ENCODE measurements at places on chromosomes 16 and 17.

DNA sequence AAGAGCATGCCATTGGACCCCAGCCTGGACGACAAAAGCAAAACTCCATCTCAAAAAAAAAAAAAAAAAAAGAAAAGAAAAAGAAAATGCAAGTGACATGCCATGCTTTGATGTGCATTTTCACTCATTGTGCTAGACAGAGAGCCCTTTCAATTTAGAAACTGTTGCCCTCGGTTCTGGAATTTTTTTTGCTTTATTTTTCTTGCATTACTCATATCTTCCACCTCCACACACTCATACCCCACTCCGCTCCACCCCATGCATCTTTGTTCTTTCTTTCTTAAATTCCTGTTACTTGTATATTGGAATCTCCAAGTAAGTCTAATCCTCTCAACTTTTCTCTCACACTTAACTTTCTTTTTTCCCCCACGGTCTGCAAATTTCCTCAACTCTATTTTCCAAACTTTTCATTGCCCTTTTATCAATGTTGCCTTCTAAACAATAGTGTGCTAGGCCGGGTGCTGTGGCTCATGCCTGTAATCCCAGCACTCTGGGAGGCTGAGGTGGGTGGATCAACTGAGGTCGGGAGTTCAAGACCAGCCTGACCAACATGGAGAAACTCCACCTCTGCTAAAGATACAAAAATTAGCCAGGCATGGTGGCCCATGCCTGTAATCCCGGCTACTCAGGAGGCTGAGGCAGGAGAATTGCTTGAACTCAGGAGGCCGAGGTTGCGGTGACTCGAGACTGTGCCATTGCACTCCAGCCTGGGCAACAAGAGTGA lies 16.8 kb upstream of the SUZ12 start:
- DNase-seq = no peak

- DNase-seq = no peak
These were observed 75.5 kb downstream of the SLC5A11 start for GRCh38 chr16:24921229-24921628.

DNA sequence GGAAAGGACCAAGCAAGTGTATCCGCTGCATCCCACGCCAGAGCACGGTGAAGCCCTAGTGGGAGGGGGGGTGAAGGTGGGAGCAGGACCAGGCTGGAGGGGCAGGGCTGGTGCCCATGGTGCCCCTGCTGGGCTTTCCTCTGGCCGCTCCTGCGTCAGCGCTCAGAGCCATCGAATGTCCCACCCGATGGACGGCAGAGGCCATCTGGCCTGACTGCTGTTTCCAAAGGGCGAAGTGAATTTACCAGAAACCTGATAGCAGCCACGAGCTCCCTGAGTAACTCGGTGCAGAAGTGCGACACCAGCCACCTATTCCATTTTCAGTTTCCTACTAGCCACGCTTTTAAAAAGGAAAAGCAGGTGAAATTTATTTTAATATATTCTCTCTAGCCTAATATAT lies 203.6 kb upstream of the CIBAR2 start:
- no peak for DNase-seq

DNA sequence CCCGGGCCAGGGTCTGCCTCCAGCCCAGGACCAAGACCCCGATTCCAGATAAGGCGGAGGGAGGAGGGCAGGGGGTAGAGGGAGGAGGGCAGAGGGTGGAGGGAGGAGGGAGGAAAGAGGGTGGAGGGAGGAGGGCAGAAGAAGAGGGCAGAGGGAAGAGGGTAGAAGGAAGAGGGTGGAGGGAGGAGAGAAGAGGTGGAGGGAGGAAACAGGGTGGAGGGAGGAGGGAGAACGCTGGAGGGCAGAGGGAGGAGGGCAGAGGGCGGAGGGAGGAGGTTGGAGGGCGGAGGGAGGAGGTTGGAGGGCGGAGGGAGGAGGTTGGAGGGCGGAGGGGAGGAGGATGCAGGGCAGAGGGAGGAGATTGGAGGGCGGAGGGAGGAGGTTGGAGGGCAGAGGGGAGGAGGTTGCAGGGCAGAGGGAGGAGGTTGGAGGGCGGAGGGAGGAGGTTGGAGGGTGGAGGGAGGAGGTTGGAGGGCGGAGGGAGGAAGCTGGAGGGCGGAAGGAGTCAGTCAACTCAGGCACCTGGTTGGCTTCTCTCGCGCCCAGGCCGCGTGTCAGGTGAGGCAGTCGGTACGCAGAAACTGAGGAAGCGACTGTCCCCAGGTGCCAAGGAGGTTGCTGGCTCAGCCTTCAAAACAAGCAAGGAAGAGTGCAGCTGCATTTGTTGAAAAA lies 65.2 kb downstream of the KLHDC4 start:
- DNase-seq = no peak

- DNase-seq = no peak
These were observed 689.5 kb upstream of the RBFOX1 start for GRCh38 chr16:6643080-6643686.

- DNase-seq = no peak
These were observed 84.4 kb downstream of the OR1D5 start for GRCh38 chr17:2978991-2979390.

GRCh38 chr17:28970879-28971278 lies 19.6 kb upstream of the PHF12 start:
- no peak for DNase-seq

DNA sequence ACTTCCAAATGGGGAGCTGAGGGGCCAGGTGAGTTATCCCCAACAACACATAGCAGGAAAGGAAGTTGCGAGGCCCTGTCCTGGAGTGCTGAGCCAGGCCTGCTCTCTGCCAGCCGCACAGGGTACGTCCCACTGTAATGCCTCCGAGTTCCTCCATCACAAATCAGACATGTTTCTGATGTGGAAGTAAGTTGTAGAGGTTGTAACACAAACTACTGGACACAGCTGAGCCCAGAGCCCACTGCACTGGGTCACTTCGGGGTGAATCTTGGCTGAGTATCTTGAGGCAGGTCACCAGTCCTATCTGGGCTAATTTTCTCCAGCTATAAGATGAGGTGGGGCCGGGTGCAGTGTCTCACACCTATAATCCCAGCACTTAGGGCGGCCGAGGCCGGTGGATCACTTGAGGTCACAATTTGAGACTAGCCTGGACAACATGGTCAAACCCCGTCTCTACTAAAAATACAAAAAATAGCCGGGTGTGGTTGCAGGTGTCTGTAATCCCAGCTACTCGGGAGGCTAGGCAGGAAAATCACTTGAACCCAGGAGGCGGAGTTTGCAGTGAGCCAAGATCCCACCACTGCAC lies 100.8 kb upstream of the CDH5 start:
- DNase-seq = no peak

DNA sequence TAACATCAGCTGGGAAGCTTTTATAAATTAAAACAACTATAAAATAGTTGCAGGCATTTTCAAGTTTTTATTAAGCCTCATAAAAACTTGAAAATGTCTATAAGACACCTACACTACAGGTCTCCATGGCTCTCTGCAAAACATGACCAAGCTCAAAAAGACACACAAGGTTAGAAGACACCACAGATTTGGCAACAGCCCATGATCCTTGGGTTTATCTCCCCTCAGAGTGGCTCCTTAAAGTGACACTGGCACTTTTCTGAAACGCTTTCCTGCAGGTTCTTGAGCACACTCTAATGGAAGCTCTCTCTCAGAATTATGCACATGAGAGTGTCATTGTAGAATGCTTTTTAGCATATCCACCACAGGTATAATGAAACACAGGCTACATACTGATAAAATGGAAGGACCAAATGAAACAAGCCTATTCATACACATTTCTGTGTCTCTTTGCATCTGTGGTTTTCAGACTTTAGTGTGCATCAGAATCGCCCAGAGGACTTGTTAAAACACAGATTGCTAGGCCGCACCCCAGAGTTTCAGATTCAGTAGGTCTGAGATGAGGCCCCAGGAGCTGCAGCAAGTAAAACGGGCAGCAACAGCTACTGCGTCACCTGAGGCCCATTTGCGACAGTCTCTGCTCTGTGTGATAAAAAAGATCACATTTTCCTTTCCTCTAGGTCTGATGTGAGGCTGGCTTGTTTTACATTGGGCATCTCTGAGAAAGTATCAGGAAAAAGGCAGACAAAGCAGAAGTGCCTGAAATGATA lies 75.0 kb upstream of the WSB1 start:
- DNase-seq = no peak

DNA sequence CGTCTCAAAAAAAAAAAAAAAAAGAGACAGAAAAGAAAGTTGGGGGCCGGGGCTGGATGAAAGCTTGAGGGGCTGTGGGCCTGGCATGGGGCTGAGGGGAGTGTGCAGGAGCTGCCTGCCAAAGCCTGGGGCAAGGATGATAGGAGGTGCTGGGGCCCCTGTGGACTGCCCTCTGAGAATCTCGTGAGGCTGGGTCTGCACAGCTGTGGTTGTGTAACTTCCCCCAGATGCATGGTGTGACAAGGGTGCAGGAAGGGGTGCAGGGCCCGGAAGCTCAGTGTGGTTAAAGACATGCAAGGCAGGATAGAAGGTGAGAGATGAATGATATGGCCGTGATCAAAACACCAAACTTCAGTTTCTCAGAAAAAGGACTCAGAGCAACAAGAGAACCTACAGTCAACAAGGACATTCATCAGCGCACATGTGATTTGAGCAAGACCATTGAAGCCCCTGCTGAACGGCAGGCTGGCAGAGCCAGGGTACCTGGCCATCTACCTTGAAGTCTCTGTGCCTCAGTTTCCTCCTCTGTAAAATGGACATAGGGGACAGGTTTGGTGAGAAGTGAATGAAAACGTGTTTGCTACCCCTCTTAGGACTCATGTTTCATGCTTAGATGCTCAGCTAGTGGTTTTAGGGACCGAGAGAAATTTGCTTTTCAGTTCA lies 9.6 kb downstream of the IL32 start:
- DNase-seq = peak; percentile 60

GRCh38 chr16:66824006-66824405 lies 6.8 kb downstream of the NAE1 start:
- DNase-seq = no peak

DNA sequence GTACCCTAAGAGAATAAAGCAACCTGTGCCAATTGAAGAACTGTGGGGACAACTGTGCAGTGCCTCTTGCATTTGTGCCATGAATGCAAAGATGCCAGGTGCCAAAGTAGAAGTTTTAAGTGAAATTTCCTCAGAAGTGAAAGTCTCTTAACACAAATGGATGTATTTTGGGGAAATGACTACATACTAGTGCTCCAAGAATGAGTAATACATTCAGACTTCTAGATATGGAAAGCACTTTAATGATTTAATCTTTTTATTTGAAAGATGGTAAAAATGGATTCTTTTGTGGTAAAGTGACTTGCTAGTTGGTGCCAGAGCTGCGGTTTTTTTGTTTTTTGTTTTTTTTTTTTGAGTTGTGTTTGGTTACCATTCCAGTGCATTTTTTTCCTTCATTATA lies 15.0 kb downstream of the UTP18 start:
- no peak for DNase-seq

- DNase-seq = no peak
These were observed 11.4 kb downstream of the CTNS start for GRCh38 chr17:3647769-3648555.

DNA sequence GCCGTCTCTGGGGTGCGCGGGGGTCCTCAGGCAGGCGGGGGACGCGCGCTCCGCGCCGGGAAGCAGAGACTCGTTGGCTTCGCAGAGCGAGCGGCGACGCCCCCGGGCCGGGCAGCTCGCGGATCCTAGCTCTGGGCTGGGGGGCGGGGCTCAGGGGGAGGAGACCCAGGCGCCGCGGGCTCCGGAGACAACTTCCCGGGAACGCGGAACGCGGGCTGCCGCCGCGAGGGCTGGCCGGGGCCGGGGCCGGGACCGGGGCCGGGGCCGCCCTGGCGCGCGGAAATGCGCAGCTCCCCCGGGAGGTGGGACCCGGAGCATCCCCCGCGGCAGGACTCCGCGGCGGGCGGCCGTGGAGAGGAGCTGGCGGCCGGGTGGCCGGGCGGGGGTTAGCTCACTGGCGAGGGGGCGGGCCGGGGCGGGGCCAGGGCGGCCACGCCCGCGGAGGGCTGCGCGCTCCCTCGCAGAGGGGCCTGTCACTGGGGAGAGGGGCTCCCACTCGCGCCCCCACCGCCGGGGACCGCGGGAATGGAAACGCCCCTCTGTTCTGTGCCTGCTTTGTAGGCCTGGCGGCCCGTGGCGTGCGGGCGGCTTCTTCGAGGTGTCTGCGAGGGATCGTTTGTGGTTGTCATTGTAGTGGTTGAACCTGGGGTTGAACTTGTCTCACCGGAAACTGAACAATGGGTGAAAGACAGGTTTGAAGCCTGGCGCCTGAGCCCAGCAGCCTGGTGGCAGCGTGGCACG lies at the start of gene GAS7:
Gene GAS7 (minus strand): TSS at position 98 of the 741 bp plus-strand sequence.
- no peak for DNase-seq

DNA sequence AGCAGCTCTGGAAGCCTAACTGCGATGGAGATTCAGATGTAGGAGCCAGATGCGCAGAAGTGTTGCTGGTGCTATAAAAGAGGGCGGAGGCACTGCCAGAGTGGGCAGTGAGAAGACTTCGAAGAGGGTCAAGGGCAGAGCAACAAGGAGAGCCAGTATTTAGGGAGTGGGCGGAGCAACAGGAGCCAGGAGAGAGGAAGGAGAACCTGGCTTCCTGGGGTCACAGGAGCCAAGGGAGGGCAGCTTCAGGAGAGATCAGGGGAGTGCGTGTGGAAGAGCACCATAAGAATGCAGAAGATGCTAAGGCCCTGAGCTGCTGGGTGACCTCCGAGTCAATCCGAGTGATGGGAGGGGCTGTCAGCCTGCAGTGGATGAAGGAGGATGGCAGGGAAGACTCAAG lies 14.4 kb upstream of the MRPS23 start:
- no peak for DNase-seq

DNA sequence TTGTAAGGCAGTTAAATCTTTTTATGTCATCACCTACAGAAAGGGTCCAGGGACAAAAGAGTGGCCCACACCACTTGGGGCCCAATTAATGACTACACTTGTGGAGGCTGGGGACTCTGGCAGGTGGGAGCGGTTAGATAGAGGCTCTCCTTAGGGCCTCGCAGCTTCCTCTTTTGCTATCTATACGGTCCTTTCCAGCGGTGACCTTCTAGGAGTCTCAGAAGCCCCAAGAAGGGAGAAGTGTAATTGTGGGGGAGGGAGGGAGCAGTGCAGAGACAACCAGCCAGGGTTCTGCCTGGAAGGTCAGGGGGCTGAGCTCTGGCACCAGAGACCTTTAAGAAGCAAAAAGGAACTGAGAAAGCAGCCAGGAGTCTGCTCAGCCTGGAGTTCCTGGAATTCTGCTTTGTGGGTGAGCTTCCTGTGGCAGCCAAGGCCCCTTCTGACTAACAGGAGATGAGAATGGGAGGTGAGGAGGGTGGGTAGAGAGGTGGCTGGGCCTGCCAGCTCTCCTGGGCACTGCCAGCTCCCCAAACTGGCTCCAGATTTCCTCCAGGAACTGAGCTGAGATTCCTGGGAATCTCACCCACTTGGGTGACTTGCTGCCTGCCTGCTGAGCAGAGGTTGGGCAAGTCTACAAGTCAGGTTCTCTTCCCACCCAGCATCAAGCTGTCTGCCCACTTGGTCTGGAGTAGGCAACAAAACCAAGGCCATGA lies 16.3 kb upstream of the MAP3K14 start:
- DNase-seq = no peak

- DNase-seq = no peak
These were observed at the start of gene RAB26 for GRCh38 chr16:2147981-2148671. Gene RAB26 (plus strand): TSS chr16:2148625. CDS start chr16:2148784, 159 bp downstream.

DNA sequence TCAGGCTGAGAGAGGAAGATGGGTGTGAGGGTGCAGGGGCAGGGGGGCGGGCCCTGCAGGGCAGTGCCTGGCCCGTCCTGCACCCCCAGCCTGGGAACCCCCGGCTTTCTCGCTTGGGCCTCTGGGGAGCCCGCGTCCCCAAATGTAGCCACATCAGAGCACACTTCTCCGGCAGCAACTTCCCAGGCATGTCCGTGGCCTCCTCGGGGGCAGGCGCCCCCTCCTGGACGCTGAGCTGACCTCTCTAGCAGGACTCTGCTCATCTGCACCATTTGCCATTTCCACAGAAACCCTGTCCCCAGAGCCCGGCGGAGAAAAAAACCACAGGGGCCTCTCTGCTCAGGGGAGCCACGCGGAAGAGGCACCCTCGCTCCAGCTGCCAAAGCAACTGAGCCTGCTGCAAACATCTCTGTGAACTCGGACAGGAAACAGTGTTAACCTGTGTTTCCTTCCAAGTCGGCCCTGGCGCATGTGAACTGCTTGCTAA lies 63.4 kb downstream of the KLHDC4 start:
- DNase-seq = no peak

Measured in stimulated activated CD4-positive, alpha-beta T cell treated with anti-CD3 and anti-CD28 coated beads, TNF-alpha, amount 100 ng/mL, for 1 hour (primary cell).